ENCODE measurements at places on chromosomes 7 and 10.
A peak's percentile ranks its signal among the peaks of the same experiment; 100 is the strongest.

GRCh38 chr7:137886281-137886680, 39.5 kb upstream of the DGKI start:
- peak overlapping the region; percentile 37 for H3K27ac ChIP-seq
- DNase-seq = no peak

GRCh38 chr10:6518791-6519429, 61.2 kb downstream of the PRKCQ start:
- no peak overlapping the region for H3K27ac ChIP-seq
- H3K27me3 ChIP-seq = no peaks in the 10 kb centered on the region
- peaks cover 9% of the 10 kb centered on the region for H3K36me3 ChIP-seq
- peaks cover 17% of the 10 kb centered on the region for H3K4me1 ChIP-seq

DNA sequence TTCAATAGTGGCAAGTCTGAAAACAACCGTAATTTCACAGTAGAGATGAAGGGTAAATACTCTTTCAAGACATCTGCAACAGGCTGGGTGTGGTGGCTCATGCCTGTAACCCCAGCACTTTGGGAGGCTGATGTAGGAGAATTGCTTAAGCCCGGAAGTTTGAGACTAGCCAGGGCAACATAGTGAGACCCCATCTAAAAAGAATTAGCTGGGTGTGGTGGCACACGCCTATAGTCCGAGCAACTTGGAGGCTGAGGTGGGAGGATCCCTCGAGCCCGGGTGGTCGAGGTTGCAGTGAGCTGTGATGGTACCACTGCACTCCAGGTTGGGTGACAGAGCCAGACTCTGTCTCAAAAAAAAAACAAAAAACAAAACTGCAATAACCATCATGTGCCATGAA, 71.8 kb downstream of the PFKFB3 start:
- H3K4me1 ChIP-seq = peaks cover 45% of the 10 kb centered on the region
- H3K27ac ChIP-seq = no peak overlapping the region
- DNase-seq = no peak
- H3K4me3 ChIP-seq = no peak overlapping the region

DNA sequence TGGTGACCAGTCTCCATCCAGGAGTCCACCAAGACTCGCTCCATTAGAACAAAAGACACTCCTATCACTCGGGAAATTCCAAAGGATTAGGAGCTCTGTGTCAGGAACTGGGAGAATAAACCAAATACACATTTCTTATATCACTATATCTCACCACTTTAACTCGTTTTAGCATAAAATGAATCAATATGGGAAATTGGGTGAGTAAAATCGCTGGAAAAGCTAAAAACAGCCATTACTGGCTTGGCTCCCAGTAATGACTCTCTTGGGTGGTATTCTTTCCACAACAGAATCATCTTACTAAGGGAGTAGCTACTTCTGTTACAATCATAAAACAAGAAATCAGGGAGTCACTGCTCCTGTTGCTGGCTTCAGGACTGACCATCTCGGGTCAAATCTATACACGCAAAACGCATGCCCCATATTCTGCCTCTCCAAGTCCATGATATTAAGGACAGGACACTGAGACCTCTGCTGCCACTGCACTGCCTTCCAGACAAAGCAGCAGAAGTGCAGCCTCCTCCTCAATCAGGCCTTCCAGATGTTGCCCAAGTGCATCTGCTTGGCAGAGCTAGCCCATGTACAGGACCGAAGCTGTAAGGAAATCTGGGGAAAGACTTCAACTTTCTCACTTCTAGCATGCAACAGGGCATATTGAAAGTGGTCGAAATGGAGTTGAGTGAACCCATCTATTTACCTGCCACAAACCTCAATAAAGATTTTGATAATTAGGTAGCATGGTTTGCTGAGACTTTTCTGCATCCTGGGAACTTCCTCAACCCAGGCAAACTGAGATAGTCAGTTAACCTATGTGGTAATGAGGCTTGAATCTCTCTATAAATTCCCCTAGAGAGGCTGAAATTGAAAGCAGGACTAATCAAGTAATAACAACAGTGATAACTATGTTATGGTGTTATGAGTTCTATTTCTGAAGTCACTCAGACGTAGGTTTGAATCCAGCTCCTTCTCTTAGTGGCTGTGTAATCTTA, 14.4 kb upstream of the PANK1 start:
- H3K4me3 ChIP-seq = no peak overlapping the region
- peaks cover 11% of the 10 kb centered on the region for H3K4me1 ChIP-seq
- H3K36me3 ChIP-seq = peaks cover 3% of the 10 kb centered on the region
- H3K27me3 ChIP-seq = peaks cover 3% of the 10 kb centered on the region
- no peak for DNase-seq

GRCh38 chr10:104334561-104334960, 3.7 kb downstream of the ITPRIP start:
- no peaks in the 10 kb centered on the region for H3K36me3 ChIP-seq
- peaks cover 7% of the 10 kb centered on the region for H3K27me3 ChIP-seq
- no peak for DNase-seq

- H3K27me3 ChIP-seq = no peaks in the 10 kb centered on the region
- H3K4me1 ChIP-seq = peaks cover 42% of the 10 kb centered on the region
- H3K36me3 ChIP-seq = no peaks in the 10 kb centered on the region
- no peak overlapping the region for H3K4me3 ChIP-seq
- H3K27ac ChIP-seq = no peak overlapping the region
- no peak for DNase-seq
These were observed 519.6 kb downstream of the REEP3 start for GRCh38 chr10:64040781-64041180.

DNA sequence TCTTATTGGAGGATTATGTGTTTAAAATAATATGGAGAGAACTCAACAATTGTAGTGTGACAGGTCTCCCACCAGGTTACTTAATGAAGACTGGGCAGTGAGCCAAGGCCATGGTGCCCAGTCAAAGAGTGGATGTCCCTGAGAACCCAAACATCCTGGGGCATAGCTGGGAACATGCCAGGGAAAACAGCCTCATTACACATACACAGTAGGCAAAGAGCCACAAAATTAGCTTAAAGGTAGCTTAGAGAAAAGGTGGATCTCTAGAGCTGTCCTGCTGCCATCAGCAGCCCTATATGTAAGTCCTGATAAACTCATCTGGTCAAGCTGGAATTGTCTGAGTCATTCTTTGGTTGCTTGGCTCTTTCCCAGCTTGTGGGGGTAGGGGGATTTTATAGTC, 287.8 kb downstream of the PHF14 start:
- no peak overlapping the region for H3K27ac ChIP-seq
- H3K27me3 ChIP-seq = peaks cover 2% of the 10 kb centered on the region
- H3K36me3 ChIP-seq = no peaks in the 10 kb centered on the region
- H3K4me1 ChIP-seq = no peaks in the 10 kb centered on the region
- no peak for DNase-seq

- no peak overlapping the region for H3K4me3 ChIP-seq
- H3K4me1 ChIP-seq = peaks cover 15% of the 10 kb centered on the region
- H3K27me3 ChIP-seq = peaks cover 25% of the 10 kb centered on the region
- no peak for DNase-seq
These were observed 142.7 kb downstream of the ADARB2 start for GRCh38 chr10:1594372-1595241.

GRCh38 chr10:84296091-84296981, 32.1 kb upstream of the CCSER2 start:
- H3K27ac ChIP-seq = no peak overlapping the region
- no peaks in the 10 kb centered on the region for H3K36me3 ChIP-seq
- H3K4me3 ChIP-seq = no peak overlapping the region
- peaks cover 6% of the 10 kb centered on the region for H3K4me1 ChIP-seq

DNA sequence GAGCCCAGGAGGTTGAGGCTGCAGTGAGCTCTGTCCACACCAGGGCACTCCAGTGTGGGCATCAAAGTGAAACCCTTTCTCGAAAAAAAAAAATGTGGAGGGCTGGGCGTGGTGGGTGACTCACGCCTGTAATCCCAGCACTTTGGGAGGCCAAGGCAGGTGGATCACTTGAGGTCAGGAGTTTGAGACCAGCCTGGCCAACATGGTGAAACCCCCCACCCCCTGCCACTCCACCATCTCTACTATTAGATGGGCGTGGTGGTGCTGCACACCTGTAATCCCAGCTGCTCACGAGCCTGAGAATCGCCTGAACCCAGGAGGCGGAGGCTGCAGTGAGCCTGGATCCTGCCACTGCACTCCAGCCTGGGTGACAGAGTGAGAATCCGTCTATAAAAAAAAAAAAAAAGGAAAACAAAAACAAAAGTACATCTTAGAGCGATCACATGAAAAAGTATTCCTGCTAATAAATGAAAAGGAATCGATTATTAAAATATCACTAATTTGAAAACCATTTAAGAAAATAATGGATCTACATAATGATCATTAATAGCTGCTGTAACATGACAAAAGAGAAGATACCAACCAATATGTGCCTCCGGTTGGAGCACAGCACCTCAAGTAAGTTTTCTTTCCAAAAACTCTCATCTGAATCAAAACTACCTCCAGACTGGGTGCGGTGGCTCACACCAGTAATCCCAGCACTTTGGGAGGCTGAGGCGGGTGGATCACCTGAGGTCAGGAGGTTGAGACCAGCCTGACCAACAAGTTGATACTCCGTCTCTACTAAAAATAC, 4.9 kb downstream of the HNRNPF start:
- no peak for DNase-seq
- peaks cover under 1% of the 10 kb centered on the region for H3K27me3 ChIP-seq
- H3K36me3 ChIP-seq = peaks cover 22% of the 10 kb centered on the region
- H3K4me1 ChIP-seq = peaks cover 56% of the 10 kb centered on the region
- H3K27ac ChIP-seq = peak overlapping the region; percentile 95

DNA sequence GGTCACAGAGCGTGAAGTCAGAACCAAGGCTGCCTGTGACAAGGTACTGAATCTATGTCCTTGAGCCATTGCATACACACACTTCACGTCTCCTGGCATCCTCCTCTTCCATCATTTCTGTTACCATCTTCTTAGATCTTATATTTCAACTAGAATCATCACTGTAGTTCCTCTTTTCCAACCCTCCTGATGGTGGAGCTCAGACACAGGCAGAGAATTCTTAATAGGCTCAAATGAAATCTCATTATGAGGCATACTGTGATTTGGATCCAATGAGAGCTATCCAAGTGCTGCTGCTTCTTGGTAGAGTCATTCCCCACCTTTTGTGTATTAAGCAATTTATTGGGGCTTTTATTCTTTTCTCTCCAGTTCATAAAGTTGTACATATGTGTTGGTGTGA, 113.2 kb downstream of the CALCR start:
- no peaks in the 10 kb centered on the region for H3K27me3 ChIP-seq
- H3K27ac ChIP-seq = no peak overlapping the region
- no peaks in the 10 kb centered on the region for H3K4me1 ChIP-seq

GRCh38 chr10:11522821-11523245, 88.6 kb downstream of the USP6NL start:
- no peak for DNase-seq
- peaks cover 58% of the 10 kb centered on the region for H3K36me3 ChIP-seq
- peaks cover 8% of the 10 kb centered on the region for H3K4me1 ChIP-seq
- H3K27me3 ChIP-seq = no peaks in the 10 kb centered on the region
- H3K27ac ChIP-seq = peak overlapping the region; percentile 60

- no peak overlapping the region for H3K4me3 ChIP-seq
- H3K27me3 ChIP-seq = peaks cover 17% of the 10 kb centered on the region
- peaks cover 8% of the 10 kb centered on the region for H3K4me1 ChIP-seq
- H3K36me3 ChIP-seq = no peaks in the 10 kb centered on the region
- DNase-seq = no peak
- H3K27ac ChIP-seq = no peak overlapping the region
These were observed 41.6 kb upstream of the RASGEF1A start for GRCh38 chr10:43308515-43308914.

GRCh38 chr7:2202901-2203765, 29.6 kb downstream of the MAD1L1 start:
- H3K36me3 ChIP-seq = peaks cover 26% of the 10 kb centered on the region
- H3K4me3 ChIP-seq = no peak overlapping the region
- DNase-seq = no peak
- no peaks in the 10 kb centered on the region for H3K27me3 ChIP-seq
- no peak overlapping the region for H3K27ac ChIP-seq
